ENCODE measurements at places on chromosomes 6 and 20. TPM values are rescaled to one million over a fixed set of nuclear protein-coding genes. Genes with fewer than 3 reads are reported as not detected.

Gene PROKR2
- not detected for total RNA-seq

Gene ZNF335
- 42.3 TPM for total RNA-seq

- no peak for DNase-seq
Measured at GRCh38 chr20:2358006-2358405, 22.7 kb upstream of the TGM6 start.

GRCh38 chr20:25246182-25246999 is 1.5 kb upstream of the PYGB start:
- DNase-seq = no peak

GRCh38 chr6:16711546-16712254 is 49.6 kb downstream of the ATXN1 start:
- DNase-seq = no peak

DNA sequence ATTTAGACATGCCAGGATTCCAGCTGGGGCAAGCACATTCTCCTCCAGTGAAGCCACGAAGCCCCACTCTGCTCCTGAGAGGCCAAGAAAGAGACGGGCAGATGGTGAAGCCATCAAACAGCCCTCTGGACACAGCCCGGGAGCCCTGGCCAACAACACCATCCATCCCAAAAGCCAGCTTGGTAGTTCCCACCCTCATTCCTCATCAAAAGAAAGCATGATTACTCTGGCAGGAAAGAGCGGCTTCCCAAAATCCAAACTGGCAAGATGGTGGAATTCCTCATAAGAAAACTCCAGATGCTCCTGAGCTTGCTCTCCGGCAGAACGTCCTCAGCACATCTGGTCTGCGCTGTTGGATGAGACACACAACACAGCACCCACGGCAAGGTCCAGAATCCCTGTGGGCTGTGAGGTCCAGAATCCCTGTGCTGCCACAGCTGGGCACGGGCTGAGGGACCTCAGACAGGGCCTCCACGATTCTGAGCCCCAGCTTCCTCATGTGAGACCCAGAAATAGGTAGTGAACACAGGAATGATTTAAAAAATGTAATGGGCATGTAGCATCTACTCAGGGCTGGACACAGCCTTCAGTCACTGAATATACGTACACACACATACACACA is 52.6 kb downstream of the THBS2 start:
- no peak for DNase-seq

GRCh38 chr6:53321701-53322100 is 27.0 kb downstream of the ELOVL5 start:
- no peak for DNase-seq
